ENCODE measurements at places on chromosomes 11 and 22. TPM values are rescaled to one million over a fixed set of nuclear protein-coding genes. Genes with fewer than 3 reads are reported as not detected.

The TSPAN18 gene
- 2.3 TPM for total RNA-seq

The TENM4 gene
- 21.8 TPM for total RNA-seq

The TH gene
- total RNA-seq, result 0.40 TPM

The RBM14 gene
- total RNA-seq, result 36.8 TPM

The OR51F1 gene
- total RNA-seq, result not detected

The CALCA gene
- not detected for total RNA-seq

The PRR33 gene
- total RNA-seq, result not detected

The NAV2 gene
- total RNA-seq, result 17.0 TPM

The POU2AF3 gene
- 3.8 TPM for total RNA-seq

The SCGB1A1 gene
- total RNA-seq, result 0.48 TPM

The C22orf31 gene
- total RNA-seq, result not detected

The MS4A18 gene
- total RNA-seq, result not detected

The CTTN gene
- total RNA-seq, result 173 TPM

The KRTAP5-11 gene
- not detected for total RNA-seq

The TMA7B gene
- total RNA-seq, result 0.24 TPM

The MFNG gene
- total RNA-seq, result 4.3 TPM

The WNT11 gene
- total RNA-seq, result 0.08 TPM

The PGM2L1 gene
- total RNA-seq, result 1.1 TPM

The TP53I11 gene
- 18.1 TPM for total RNA-seq

The ELMOD1 gene
- not detected for total RNA-seq

The WBP2NL gene
- total RNA-seq, result 0.60 TPM

The RTN4R gene
- total RNA-seq, result 3.9 TPM

The ADM2 gene
- 11.7 TPM for total RNA-seq

The NXPE4 gene
- not detected for total RNA-seq

The HSPB2 gene
- total RNA-seq, result 0.32 TPM

The POU2F3 gene
- 3.2 TPM for total RNA-seq

The C22orf42 gene
- not detected for total RNA-seq

The GLYAT gene
- total RNA-seq, result not detected

The ISX gene
- not detected for total RNA-seq

The TYR gene
- total RNA-seq, result not detected

The DBX1 gene
- not detected for total RNA-seq

The SYT13 gene
- not detected for total RNA-seq

The CLMP gene
- total RNA-seq, result 3.7 TPM

The GP1BB gene
- total RNA-seq, result 2.0 TPM

The PDE2A gene
- total RNA-seq, result 6.0 TPM

The OR52I1 gene
- total RNA-seq, result not detected

The ATF4 gene
- 375 TPM for total RNA-seq

The KREMEN1 gene
- 72.9 TPM for total RNA-seq

The APOBEC3B gene
- 5.0 TPM for total RNA-seq

The ST14 gene
- total RNA-seq, result 121 TPM

The PRODH gene
- total RNA-seq, result 4.5 TPM

The TREH gene
- 0.68 TPM for total RNA-seq

The TPP1 gene
- 38.7 TPM for total RNA-seq

The RIMBP3C gene
- 0.04 TPM for total RNA-seq

The ROBO4 gene
- 2.3 TPM for total RNA-seq

The APOA4 gene
- not detected for total RNA-seq

The UBQLN3 gene
- total RNA-seq, result not detected

The DAGLA gene
- total RNA-seq, result 2.3 TPM

The DESI1 gene
- total RNA-seq, result 36.7 TPM

The GRAP2 gene
- 0.92 TPM for total RNA-seq

The JOSD1 gene
- total RNA-seq, result 25.6 TPM

The RFPL2 gene
- total RNA-seq, result not detected

The ZBTB16 gene
- total RNA-seq, result 5.4 TPM

The KLHL35 gene
- 0.84 TPM for total RNA-seq

The SYCE3 gene
- not detected for total RNA-seq

The MEI1 gene
- 1.3 TPM for total RNA-seq

The HTR3A gene
- total RNA-seq, result not detected

Data from esophagus mucosa (tissue), 1 donor.